ENCODE measurements at places on chromosomes 1 and 21. TPM values are rescaled to one million over a fixed set of nuclear protein-coding genes. Genes with fewer than 3 reads are reported as not detected.

DNA sequence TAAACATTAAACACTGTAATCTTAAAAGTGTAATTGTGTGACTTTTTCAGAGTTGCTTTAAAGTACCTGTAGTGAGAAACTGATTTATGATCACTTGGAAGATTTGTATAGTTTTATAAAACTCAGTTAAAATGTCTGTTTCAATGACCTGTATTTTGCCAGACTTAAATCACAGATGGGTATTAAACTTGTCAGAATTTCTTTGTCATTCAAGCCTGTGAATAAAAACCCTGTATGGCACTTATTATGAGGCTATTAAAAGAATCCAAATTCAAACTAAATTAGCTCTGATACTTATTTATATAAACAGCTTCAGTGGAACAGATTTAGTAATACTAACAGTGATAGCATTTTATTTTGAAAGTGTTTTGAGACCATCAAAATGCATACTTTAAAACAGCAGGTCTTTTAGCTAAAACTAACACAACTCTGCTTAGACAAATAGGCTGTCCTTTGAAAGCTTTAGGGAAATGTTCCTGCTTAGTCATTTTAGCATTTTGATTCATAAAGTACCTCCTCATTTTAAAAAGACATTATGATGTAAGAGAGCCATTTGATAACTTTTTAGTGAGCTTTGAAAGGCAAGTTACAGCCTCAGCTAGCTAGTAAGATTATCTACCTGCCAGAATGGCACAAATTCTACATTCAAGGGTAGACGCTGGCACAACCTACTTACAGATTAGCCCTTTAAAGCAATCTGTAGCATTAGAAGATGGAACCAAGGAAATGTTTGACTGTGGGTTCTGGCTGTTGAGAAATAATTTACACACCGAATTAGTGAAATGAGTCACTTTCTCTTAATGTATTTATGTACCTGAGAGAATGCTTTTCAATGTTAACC is 9.4 kb downstream of the SOD1 start:
- no peak for DNase-seq

GRCh38 chr1:38005195-38006007 is at the start of gene FHL3:
Gene FHL3, minus strand, starts transcription at chr1:38005514. Its CDS starts 6,102 bp downstream, at chr1:37999412.
- no peak for DNase-seq

DNA sequence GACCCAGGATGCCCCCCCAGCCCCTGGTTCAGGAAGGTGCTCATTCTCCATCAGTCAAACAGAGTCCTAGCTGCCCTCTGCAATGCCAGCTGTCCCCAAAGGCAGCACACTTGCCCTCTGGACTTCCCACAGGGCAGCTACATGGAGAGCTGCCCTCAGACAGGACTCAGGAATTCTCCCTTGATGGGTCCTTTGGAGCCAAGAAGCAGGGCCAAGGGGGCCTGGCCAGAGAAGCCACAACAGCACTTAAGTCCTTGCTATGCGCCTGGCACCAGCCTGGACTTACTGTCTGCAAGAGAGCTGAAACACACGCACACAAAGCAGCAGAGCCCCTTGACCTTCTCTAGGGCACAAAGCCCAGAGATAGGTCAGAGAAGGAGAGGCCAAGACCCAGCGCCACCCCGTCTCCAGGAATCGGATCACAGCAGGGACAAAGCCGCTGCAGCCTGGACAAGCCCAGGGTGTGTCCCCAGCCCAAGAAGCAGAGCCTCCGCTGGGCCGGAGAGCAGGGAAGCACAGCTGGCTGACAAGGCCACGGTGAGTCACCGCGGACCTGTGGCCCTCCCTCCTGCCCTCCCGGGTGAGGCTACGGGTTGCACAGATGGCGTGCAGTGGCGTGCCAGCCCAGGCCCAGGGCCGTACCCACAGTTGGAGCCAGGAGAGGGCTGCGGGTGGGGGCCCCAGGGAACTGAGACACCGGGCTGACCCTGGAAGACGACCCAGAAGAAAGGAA is 1.7 kb downstream of the WNT9A start:
- peak; percentile 63 for DNase-seq

GRCh38 chr1:155003227-155003765 is 694 bp downstream of the ZBTB7B start:
- no peak for DNase-seq

- peak; percentile 33 for DNase-seq
Measured at GRCh38 chr1:26034504-26035202, 11.3 kb downstream of the SLC30A2 start.

- DNase-seq, result no peak
Measured at GRCh38 chr1:58901008-58901407, 117.2 kb upstream of the JUN start.

- no peak for DNase-seq
Measured at GRCh38 chr1:86754265-86754974, 50.0 kb downstream of the SH3GLB1 start.

DNA sequence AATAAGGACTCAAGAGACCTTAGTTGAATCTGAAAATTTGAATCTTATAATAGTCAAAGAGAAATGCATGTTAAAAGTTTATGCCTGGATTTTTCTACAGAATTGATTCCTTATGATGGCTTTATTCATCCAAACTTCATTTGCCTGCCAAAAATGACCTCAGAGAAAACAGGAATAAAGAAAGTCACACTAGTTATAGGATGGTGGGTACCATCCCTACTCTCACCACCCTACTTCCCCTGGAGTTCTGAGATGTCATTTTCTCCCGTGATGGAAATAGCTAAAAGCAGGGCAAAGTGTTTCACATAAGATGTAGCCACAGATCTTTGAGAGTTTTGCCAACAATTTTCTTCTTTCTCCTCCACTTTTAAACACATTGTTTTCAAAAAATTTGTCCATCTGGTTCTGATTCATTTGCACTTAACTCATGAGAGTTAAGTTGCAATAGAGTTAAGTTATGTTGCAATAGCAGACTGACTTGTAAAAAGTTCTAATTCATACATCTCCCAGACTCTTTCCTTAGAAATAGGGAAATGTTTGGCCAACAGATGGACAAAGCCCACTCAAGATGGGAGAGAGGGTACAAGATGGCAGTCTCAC is 384.6 kb downstream of the PLPP3 start:
- no peak for DNase-seq

- no peak for DNase-seq
Measured at GRCh38 chr1:208042041-208042615, 131.2 kb upstream of the CD34 start.

DNA sequence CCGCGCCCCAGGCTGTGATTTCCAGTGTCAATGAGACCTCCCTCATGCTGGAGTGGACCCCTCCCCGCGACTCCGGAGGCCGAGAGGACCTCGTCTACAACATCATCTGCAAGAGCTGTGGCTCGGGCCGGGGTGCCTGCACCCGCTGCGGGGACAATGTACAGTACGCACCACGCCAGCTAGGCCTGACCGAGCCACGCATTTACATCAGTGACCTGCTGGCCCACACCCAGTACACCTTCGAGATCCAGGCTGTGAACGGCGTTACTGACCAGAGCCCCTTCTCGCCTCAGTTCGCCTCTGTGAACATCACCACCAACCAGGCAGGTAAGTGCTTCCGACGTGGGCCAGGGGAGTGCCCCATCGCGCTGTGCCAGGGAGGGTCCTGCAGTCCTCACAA is 107.8 kb downstream of the LACTBL1 start:
- no peak for DNase-seq

- DNase-seq, result no peak
Measured at GRCh38 chr1:190491404-190491803, 13.7 kb upstream of the BRINP3 start.

The LIN28A gene
- polyA plus RNA-seq, result 0.03 TPM

The IL23R gene
- not detected for polyA plus RNA-seq

The FLG2 gene
- not detected for polyA plus RNA-seq
